WERI-Rb-1 (cell line): ENCODE measurements at places on chromosomes 16 and 17.

DNA sequence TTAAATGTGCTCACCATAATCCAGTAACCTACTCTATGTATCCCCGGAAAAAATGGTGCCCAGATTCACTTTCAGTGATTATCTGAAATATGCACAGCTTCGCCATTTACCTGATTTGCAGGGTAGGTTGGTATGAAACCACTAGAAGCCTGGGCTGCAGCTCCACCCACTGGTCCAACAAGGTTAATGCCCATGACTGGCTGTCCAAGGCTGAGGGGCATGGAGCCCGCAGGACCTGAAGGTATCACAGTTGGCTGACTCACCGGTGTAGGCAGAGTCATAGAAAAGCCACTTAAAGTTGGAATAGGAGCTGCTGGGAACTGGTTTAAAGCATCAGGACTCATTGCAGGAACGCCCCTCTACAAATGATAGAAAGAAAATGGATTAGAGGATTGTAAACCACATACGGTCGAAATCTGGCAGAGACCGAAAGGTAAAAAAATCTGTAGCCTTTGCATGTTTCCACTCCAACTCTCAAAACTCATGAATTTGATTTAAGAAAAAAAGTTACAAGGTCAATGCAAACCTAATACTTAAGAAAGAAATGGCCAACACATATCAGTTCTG, 38.6 kb downstream of the SYNRG start:
- peak; percentile 70 for DNase-seq

DNA sequence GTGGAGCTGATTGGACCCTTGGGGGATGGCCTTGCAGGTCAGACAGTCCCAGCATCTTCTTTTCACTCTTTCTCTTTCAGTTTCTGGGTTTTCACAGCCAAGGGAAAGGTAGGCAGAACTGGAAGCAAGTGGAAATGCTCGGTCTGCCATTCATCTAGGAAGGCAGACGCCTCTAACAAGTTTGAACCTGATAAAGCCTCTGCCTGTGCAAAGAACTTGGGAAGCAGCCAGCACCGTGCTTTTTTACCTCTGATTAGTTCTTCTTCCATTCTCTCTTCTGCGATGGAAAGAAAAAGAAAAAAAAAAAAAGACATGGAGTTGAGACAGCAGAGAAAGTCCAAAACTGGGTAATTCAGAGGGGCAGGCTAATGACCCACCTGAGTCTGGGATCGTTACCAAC, 997.8 kb upstream of the EEF2KMT start:
- DNase-seq, result no peak

DNA sequence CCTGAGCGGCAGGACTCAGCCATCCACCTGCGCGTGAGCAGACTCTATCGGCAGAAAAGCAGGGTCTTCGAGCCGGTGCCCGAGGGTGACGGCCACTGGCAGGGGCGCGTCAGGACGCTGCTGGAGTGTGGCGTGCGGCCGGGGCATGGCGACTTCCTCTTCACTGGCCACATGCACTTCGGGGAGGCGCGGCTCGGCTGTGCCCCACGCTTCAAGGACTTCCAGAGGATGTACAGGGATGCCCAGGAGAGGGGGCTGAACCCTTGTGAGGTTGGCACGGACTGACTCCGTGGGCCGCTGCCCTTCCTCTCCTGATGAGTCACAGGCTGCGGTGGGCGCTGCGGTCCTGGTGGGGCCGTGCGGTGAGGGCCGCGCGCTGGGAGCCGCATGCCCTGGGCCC, 14.9 kb downstream of the METRNL start:
- DNase-seq, result no peak

DNA sequence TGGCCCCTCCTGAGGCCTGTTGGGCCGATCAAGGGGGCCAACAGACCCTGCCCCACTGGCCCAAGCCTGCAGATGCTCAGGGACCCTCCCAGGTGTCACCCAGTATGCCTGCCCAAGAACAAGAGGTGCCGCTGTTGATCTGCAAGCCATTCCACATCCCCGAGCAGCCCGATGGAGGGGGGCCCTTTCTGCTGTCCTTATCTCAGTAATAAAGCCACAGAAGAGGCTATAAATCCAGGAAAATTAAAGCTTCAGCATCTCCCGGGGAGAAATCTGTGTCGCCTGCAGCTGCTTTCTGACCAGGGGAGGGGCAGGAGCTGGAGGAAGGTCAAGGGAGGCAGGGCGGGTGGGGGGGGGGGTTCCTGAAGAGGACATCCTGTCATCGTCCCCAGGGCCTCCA, 11.7 kb upstream of the CACNA1H start:
- no peak for DNase-seq

DNA sequence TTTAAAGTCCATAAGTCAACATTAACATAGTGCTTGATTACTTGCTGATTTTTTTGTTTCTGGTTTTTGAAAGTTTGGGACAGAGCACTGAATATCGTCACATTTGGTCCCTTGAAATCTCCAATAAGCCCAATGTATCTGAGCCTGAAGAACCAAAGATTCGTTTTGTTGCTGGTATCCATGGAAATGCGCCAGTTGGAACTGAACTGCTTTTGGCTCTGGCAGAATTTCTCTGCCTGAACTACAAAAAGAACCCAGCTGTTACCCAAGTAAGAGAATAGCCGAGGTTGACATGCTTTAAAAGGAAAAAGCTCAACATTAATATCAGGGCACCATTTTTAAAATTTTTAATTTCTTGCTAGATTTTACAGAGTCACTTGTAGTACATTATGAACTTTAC, 27.7 kb upstream of the GOSR1 start:
- no peak for DNase-seq

GRCh38 chr16:72471317-72471924, 299.5 kb upstream of the PMFBP1 start:
- no peak for DNase-seq

DNA sequence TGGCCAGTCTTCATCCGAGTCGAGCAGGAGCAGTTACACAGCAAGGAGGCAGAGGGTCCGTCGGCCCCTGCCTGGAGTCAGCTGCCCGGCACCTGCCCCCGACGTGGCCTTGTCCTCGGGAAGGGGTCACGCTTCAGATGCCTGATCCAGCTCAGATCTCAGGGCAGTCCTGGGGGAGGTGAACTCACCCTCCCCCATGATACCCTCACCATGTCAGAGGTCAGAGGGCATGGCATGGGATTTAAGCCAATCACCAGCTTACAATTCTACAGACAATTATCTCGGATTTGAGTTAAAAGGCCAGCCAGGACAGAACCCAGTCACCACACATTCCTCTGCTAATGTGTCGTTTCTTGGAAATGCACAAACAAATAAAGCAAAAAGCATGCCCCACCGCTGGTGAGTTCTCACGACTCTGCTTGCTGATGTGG, 211.3 kb downstream of the FOXL1 start:
- DNase-seq, result no peak

- no peak for DNase-seq
Observed at GRCh38 chr16:2178321-2179106, 17.9 kb downstream of the CASKIN1 start.

GRCh38 chr16:52320930-52321439, 226.0 kb downstream of the TOX3 start:
- no peak for DNase-seq

DNA sequence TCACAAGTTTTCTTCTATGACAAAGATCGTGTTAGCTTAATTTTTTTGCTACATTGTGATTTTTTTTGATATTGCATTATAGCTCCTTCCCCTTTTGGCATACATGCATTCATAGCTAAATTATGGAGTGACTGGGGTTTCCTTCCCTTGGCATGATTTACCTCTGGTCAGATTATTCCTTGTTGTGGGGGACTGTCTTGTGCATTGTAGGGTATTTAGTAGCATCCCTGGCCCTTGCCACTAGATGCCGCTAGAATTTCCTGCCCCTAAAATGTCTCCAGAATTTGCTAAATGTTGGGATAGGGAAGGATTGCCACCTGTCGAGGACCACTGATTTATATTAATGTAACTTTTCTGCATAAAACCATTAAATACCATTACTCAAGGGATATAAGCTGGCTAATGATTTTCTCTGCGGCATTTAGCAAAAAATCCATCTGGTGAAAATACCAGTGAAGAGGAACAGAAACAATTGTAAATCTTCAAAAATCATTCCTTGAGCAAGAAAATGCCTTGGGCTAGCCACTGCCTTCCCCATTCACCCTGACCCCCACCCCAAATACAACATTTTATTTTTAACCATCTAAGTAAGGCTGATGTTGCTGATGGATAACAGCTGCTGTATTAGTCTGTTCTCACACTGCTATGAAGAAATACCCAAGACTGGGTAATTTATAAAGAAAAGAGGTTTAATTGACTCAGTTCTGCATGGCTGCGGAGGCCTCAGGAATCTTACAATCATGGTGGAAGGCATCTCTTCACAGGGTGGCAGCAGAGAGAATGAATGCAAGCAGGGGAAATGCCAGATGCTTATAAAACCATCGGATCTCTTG, 195.2 kb downstream of the MAP2K6 start:
- peak; percentile 42 for DNase-seq

- no peak for DNase-seq
Observed at GRCh38 chr16:3819175-3819527, 61.4 kb downstream of the CREBBP start.

GRCh38 chr16:83724585-83724984, 83.2 kb upstream of the HSBP1 start:
- DNase-seq, result no peak

DNA sequence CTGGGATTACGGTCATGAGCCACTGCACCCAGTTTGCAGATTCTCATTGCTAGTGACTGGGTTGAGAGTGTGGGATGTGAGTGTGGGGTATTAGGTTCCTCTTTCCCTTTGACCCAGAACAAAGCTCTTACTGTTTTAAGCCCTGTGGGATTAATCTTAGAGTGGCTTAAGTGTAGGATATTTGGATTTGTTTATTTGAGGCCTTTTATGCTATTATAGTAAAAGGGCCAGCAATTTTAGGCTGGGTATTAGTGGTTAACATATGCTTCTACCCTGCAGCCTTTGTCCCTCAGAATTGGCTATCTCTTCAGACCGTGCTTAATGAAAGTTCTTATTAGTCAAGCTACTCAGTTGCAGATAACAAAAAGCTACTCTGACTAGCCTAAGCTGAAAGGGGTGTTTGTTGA, 3.2 kb downstream of the SGF29 start:
- DNase-seq, result peak; percentile 26

- peak; percentile 43 for DNase-seq
Observed at GRCh38 chr17:57404073-57404472, 147.8 kb downstream of the MSI2 start.

DNA sequence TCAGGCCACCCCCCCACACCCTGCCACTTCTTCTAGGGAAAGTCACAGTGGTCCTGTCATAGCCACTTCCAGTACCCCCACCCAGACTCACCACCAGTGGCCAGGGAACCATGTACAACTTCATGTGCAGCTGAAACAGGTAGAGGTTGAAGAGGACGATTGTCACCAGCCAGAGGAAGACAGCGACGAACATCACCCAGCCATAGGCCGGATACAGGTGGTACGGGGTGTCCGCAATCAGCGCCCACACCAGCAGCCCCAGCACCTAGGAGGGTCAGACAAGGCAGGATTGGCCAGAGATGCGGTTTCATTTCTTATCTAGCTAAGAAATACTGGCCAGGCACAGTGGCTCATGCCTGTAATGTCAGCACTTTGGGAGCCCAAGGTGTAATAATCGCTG, 16.7 kb downstream of the ARL2BP start:
- no peak for DNase-seq

DNA sequence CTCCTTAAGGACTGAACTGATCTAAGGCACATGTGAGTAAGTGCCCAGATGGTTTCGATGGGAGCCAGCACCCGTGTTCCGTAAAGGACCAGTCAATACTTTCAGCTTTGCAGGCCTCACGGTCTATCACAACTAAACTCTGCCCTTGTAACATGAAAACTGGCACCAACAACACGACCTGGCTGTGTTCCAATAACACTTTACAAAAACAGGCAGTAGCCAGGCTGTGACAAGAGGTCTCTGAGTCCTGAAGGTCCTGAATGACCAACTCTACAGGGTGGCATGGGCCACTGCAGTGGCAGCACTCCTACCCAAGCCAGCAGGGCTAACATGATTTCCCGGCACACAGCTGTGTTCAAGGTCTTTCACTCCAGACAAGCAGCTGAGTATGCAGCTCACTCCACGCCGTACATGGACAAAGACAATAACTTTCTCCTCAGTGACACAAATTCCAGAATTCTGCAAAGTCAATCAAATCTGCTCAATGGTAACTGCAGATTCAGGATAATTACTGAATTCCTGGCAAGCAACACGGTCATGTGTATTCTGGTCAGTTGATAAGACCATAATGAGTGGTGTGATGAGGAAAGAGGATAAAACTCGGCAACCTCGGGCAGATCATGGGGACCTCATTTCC, 15.3 kb downstream of the NPLOC4 start:
- DNase-seq, result no peak

DNA sequence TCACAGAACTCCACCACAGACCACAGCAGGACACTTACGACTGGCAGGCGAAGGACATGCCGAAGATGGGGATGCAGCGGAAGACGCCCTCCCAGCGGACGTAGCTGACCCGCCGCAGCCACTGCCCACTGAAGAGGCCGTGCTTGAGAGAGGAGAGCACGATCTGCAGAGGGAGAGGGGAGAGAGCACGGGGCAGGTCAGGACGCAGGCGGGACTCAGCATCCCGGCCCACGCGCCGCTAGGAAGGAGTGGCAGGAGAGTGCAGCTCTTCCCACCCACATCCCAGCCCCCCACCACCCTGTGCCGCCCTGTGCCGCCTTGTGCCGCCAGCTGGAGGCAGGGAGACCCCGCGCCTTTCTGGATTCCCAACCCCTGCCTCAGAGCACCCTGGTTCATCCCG, 14.5 kb downstream of the SLC38A10 start:
- no peak for DNase-seq

GRCh38 chr17:8087075-8087951, at the start of gene ALOX12B:
Gene ALOX12B (minus strand): TSS chr17:8087716. CDS start chr17:8087442, 274 bp downstream.
- no peak for DNase-seq

- DNase-seq, result no peak
Observed at GRCh38 chr17:50562242-50563091, 2.0 kb downstream of the CACNA1G start.

GRCh38 chr16:77322757-77323156, 112.1 kb downstream of the ADAMTS18 start:
- DNase-seq, result no peak

DNA sequence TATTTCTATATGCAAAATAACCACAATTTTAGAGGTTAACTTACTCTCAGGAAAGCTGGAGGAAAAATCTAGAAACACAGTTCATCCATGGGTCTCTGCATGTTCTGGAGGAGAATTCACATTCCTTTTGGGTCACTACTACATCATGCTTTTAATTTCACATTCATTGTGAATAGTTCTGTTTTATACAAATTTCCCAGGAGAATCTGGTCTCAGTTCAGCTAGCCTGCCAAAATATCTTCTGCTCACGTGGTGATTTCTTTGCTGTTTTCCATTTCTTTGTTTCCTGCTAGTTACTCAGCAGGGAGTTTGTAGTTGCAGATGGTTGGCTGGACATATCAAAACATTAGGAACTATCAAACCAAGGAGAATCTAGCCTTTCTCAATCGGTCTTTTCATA, at the start of gene ABCA9:
Gene ABCA9 (minus strand): TSS at position 106 of the 400 bp plus-strand sequence. CDS start 9,801 bp downstream, outside the sequence.
- no peak for DNase-seq

GRCh38 chr16:89201439-89202377, 1.4 kb upstream of the SLC22A31 start:
- DNase-seq, result peak; percentile 72

- DNase-seq, result no peak
Observed at GRCh38 chr16:53561101-53561888, 58.3 kb upstream of the AKTIP start.
